Stimulated activated CD4-positive, alpha-beta T cell treated with anti-CD3 and anti-CD28 coated beads, Interleukin-1b, Interleukin-23, amount 100 ng/mL, for 24 hours (primary cell): ENCODE measurements at places on chromosomes 2 and 18.

GRCh38 chr18:31447530-31448191 is at the start of gene DSG3:
Gene DSG3 (plus strand): TSS chr18:31447741. CDS start chr18:31447878, 137 bp downstream.
- DNase-seq: no peak

GRCh38 chr2:7725850-7726242 is 808.6 kb downstream of the RNF144A start:
- DNase-seq: no peak

DNA sequence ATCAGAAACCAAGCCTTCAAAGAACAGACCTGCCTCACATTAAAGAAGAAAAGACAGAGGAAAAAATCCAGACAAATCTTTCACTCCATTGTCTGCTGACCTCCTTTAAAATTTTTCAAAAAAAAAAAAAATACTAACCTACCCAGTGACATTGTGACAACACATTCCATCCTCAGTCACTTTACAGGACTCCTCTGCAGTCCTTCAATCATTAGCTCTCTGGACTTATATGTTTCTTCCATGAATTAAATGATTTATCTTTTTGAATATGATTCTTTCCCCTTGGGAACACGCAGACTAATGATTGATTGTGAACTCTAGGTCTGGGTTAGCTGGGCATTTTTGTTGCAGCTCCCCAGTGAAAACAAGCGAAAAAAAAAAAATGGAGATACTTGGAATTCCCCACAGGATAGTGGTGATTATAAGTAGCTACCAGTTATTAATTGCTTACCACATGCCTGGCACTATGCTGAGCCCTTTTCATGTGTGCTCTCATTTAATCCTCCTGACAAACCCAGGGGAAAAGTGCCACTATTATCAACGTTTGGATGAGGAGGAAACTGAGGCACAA is 261.3 kb upstream of the NCKAP5 start:
- DNase-seq: no peak

GRCh38 chr2:117631152-117631945 is 183.1 kb upstream of the DDX18 start:
- no peak for DNase-seq

DNA sequence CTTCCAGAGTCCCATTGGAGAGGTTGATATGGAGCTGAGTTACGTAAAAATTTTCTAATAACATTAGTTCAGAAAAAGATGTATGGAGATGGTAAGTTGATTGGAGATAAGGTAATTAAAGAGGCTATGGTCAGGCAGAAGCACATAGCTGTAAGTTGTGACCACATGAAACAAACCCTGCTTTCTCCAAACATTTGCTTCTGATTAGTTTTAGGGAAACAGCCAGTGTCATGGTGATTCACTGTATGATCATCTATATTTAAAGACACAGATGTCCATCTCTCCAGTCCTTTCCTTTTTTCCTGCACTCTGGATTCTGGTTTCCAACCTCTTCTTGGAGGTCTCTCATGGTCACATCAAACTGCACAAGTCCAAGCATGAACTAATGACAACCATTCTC is 1550.8 kb upstream of the PIK3C3 start:
- DNase-seq: no peak

DNA sequence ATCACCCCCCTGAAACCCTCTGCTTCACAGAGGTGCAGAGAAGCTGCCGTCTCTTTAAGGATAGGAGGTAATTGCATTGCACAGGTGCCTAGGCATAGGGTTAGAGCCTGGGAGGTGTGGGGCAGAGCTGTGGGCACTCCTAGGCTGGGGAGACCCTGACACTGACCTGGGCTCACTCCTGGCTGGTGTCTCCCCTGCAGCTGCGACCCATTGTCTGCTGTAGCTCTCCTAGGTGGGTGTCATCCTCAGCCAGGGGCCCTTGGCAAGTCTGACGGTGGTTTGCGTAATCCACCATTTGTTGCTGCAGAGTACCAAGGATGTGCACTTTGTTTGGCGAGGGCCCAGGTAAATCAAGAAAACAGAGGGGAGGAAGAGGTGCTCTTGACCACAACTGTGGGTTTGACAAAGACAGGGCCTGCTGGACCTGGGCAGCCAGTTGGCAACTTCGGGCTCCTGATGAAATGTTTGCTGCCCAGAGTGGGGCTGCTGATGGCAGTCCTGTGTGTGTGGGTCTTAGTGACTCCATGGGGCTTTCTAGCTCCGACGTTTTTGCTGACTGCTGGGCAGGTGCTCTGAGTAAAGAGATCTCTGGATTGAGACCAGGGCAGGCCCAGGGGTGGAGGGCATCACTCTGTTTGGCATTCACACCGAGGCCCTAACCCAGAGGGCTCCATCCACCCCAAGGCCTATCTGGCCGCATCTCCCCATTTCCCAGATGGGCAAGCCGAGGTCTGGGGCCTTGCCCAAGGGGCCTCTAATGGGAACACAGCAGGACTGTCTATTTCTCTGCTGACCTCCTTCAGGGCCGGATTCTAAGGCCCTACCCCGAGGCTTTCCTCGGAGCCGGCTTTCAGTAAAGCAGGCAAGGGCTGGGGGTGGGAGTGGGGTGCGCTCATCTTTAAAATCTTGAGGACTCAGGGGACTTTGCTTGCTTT is 67.7 kb downstream of the EDAR start:
- DNase-seq: no peak

DNA sequence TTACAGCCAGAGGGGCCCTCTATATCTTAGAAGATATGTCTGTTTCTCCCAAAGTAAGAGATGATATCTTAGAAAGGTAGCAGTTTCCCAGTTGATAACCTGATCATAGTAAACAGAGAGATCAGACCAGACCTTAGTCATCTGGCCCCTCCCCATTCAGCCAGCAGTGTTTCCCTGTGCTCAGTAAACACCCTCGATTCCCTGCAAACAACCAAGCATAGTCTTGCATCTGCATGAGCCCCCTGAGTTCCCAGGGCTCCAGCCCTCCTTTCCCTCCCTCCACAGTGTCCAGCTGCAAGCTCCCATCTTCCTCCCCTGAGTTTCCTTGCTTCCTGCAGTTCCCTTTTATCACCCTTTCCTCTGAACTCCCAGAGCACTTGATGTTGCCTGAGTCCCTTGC is 20.3 kb downstream of the NRP2 start:
- DNase-seq: no peak

DNA sequence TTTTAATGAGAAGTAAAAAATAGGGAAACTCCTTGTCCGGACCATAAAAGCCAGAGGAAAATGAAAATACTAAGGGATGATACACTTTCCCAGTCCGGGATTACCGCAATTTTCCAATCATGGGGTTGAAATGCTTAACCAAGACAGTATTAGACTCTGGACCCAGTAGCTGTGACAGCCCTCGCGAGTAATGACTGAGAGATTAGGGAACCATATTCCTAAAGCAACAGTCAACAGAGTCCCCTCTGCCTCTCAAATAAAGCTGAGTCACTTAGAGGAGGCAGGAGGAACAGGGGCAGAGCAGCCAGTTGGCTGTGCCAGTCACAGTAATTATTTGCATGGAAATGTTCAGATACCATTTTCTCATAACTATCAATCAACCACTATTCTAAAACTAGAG is 34.8 kb downstream of the GPATCH11 start:
- DNase-seq: no peak

GRCh38 chr2:111705711-111706336 is 178.2 kb downstream of the ANAPC1 start:
- no peak for DNase-seq

GRCh38 chr2:42105330-42106256 is 57.8 kb downstream of the PKDCC start:
- no peak for DNase-seq

DNA sequence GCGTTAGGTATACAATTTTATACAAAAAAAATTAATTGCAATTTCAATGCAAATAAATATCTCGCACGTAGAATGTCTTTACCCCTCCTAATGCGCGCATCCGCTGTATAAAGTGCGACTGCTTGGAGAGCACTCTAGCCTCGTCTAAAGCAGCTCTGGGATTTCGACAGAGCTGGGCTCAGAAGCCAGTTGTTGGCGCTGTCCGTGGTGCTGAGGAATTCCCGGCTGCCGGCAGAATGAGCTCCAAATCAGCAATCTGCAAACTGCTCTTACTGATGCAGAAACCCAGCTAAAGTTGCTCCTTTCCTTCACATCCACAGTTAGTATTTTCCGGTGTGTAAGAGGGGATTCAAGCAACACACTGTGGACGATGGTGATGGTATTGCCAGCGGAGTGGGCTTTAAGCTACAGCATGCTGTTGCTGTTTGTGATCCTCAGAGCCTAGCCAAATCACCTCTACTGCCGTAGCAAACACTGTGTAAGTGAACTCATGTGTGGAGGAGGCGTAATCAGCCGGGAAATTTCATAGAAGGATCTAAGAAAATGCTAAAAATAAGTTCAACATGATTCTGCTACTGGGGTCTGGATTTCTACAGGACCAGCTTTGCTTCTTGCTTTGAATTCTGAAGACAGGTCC is at the start of gene VWC2L:
Gene VWC2L, plus strand, starts transcription at position 137 of the 637 bp plus-strand sequence. CDS start 3,140 bp downstream, outside the sequence.
- no peak for DNase-seq

GRCh38 chr2:82412021-82412420 is 2047.1 kb downstream of the SUCLG1 start:
- DNase-seq: no peak

DNA sequence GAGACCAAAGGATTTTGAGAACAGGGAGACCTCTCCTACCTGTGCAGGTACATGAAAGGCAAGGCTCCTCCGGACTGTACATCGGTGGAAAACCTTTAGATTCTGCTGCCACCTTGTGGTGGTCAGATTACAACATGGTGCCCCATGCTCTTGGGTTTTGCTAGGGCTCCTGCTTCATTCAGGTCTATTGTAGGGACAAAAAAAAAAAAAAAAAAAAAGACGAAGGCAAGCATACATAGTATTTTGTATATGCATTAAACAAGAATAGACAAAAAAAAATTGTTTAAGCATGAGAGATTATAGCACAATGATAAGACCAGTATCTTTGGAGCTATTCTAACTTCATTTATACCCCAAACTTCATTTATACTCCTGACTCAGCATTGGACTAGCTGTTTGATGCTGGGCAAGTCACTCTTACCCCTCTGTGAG is 27.4 kb upstream of the SPR start:
- peak; percentile 41 for DNase-seq

GRCh38 chr18:8962192-8962779 is 140.2 kb upstream of the NDUFV2 start:
- DNase-seq: no peak

GRCh38 chr18:22846088-22846683 is 86.9 kb upstream of the RBBP8 start:
- no peak for DNase-seq

DNA sequence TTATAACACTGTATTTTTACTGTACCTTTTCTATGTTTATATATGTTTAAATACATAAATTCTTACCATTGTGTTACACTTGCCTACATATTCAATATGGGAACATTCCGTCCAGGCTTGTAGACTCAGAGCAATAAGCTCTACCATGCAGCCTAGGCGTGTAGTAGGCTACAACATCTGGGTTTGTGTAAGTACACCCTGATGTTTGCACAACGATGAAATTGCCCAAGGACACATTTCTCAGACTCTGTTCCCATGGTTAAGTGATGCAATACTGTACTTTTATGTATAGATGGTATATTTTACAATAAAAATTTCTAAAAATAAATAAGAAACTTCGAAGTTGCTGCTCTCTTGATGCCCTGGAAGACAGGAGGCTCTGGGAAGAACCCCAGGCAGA is 38.4 kb downstream of the YPEL5 start:
- no peak for DNase-seq

DNA sequence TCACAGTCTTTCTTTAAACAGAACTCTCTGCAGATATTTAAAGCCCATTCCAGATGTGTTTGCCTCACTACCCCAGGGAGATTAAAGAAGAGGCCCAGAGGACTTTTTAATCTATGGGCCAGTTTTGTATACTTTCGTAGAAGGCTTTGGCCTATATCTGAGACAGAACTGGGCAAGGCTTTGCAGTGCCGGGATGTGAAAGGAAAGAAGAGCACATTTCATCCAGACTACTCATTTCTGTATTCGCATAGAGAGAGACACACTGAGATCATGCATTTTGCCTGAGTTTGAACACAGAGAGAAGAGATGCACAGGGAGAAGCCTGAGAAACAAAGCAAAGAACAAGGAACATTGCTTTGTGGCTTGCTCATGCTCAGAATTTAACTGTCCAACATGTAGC is 54.9 kb upstream of the SLC5A7 start:
- DNase-seq: no peak

DNA sequence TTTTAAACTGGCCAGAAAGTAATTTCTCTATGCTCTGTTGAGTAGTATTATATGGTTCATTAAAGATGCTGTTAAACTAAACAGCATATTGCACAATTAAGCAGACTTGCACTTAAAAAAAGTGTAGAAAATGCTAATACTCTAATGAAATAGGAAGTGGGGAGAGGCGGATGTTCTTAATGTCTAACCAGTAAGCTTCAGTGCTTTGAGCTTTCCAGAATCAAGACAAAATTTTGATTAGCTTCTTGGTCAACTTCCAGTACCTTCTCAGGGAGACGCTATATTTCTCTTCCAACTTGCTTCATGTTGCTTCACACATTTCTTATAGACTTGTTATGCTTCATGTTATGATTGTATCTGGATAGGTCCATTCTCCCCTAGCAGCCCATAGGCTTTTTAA is 89.1 kb downstream of the MAP2 start:
- DNase-seq: no peak

GRCh38 chr2:32553829-32554432 is 73.9 kb upstream of the TTC27 start:
- DNase-seq: no peak

DNA sequence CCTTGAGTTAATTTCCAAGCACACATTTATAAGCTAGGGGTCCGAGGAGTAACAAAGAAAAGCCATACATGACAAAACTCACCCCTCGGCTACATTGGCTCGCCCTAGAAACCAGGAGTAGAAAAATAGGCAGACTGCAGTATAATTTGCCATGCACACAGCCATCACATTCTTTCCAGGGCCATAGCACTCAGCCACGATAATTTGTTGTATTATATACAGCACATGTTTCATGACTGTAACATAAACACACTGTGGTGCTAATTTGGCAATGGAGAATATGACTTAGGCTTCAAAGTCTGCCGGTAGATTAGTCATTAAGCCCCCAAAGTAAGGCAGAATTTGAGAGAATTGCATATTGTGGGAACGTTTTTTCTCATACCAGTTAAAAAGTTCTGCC is 254.9 kb downstream of the ZNF521 start:
- no peak for DNase-seq

- no peak for DNase-seq
These were observed 127.7 kb downstream of the RAPGEF4 start for GRCh38 chr2:172863341-172863740.

- DNase-seq: no peak
These were observed 62.1 kb upstream of the NPAS2 start for GRCh38 chr2:100757621-100758394.

DNA sequence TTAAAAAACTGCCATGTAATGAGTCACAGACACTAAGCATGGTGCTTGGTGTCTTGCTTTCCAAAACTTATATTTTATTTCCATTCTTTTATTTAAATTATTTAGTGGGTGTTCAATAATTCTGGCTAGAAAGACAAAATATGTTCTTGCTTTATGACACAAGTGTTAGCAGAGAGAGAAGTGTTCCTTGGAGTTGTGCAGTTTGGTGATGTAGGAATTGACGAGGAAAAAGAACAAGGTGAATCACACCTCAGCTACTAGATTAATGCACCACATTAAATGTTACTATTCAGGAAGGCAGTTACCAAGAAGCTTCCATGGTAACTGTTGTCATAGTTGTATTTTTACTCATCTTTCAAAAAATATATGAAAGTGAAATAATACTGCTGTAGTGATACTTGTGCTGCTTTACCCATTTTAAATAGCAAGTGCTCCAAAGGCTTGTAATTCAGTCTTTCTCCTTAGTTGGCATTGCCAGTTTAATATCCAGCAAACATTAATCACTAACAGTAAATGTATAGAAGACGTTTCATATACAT is 28.3 kb downstream of the ADAM23 start:
- no peak for DNase-seq

- DNase-seq: no peak
These were observed 82.1 kb downstream of the RNF144A start for GRCh38 chr2:6999211-6999877.

GRCh38 chr2:123961576-123961975 is 63.5 kb upstream of the CNTNAP5 start:
- no peak for DNase-seq
